ENCODE measurements at places on chromosomes 16 and 17.

GRCh38 chr17:67833946-67834631 lies 8.8 kb downstream of the BPTF start:
- no peak for DNase-seq

DNA sequence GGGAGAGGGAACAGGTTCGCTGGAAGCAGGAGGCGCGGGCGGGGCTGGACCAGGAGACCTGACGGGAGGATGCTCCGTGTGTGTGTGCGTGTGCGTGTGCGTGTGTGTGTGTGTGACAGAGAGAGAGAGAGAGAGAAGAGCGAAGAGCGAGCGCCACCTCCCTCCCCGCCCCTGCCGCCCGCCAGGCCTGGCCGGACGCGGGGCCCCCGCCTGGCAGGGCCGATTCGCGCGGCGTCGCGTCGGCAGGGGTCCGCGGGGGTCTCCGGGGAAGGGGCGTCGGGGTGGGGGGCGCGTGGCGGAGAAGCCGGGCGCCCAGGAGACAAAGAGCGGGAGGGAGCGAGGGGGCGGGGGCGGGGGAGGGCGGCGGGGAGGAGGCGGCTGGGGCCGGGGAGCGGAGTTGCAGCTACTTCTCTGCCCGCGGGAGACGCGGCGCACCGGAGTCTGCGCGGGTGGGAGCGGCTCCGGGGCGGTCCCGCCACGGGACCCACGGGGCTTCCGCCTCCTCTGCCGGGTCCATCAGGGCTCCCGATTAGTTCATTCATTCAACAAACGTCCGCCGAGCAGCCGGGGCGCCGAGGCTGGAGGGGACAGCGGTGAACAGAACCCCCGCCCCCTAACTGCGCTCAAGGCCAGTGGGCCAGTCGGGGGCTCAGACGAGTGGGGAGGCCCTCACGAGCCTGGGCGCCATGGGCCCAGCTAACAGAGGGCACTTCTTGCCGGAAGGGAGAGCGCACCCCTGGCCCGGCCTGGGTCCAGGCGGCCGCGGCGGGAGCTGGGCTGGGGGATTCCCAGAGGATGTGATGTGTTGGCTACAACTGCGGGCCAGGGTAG lies at the start of gene SAMD14:
TSS of gene SAMD14 (minus strand) at position 433 of the 831 bp plus-strand sequence. CDS start 5,201 bp downstream, outside the sequence.
- no peak for DNase-seq

- no peak for DNase-seq
Observed at GRCh38 chr16:67470359-67470758, 10.6 kb downstream of the ATP6V0D1 start.

DNA sequence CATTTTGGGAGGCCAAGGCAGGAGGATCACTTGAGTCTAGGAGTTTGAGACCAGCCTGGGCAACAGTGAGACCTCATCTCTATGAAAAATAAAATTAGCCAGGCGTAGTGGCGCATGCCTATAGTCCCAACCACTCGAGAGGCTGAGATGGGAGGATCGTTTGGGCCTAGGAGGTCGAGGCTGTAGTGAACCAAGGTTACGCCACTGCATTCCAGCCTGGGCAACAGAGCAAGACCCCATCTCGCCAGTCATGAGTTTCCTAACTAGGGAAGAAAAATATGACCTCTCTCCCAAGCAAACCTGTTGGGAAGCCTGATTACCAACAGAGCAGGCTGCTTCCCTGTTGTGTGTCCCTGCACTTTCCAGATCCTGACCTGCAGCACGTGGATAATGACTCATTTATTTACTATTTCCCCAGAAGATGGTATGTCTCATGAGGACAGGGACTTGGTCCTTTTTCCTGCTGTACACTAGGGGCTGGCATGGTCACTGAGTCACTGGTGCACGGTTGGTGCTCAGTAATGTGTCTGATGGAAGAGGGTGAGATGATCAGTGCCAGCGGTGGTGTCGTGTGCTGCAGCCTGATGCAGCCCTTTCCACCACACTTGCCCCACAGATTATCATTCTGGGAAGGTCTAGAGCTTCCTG lies 30.8 kb downstream of the NMT1 start:
- DNase-seq: no peak

DNA sequence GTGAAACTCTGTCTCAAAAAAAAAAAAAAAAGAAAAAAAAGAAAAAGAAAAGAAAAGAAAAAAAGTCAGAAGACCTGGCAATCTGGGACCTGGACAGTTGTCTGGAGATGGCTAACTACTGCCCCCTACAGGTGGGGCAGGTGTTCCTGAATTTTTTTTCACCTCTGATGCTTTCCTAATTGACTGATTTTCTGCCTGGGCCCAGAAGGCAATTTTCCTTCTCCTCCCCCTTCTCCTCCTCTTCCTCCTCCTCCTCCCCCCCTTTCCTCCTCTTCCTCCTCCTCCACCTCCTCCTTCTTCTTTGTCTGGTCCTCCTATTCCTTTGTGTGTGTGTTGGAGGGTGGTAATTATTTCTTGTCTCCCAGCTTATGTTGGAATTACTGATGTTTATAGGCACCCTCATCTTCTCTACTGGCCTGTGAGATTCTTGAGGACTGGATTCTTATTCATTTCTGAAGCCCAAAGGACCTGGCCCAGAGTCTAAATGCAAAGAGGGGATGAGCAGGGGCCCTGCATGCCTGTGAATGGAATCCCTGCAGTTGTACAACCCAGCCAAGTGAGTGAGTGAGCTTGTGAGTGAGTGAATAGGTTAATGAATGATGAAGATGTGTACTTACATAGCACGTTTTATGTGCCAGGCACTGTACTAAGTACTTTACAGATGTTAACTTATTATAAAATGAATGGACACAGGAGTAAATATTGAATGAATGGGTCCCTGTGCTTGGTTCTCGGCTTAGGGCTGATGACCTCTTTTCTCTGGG lies 26.9 kb downstream of the IRX5 start:
- no peak for DNase-seq

- DNase-seq: no peak
Observed at GRCh38 chr17:18253187-18253884, 5.2 kb downstream of the FLII start.

DNA sequence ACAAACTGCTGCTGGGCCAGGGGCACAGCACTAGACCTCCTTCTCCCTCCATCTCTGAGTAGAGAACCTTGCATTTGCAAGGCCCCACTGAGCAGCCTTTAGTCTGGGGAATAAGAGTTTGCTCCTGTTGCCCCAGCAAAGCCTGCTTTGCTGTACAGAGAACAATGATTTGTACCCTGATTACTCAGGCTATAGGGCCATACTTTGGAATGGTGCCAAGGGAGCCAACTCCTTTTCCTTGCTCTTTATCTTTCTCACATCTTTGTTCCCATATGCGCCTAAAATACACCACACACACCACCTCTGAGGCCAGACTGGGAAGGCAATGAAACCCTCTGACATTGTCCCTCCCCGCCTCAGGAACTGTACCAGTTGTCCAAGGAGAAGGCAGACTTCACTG lies 21.2 kb downstream of the LIG3 start:
- no peak for DNase-seq

DNA sequence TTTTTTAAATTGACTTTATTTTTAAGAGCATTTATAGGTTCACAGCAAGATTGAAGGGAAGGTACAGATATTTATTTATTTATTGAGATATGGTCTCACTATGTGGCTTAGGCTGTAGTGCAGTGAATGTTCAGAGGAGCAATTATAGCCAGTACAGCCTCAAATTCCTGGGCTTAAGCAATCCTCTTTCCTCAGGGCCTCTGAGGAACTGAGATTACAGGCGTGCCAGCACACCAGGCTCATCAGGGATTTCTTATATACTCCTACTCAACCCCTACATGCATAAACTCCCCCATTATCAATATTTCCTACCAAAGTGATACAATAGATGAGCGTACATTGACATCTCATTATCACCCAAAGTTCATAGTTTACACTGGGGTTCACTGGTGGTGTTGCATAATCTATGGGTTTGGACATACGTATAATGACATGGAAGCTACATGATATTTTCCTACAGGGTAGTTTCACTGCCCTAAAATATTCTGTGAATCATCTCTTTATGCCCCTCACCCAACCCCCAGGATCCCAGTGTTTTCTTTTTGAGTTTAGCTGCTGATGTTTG lies 33.5 kb downstream of the HS3ST3B1 start:
- no peak for DNase-seq

GRCh38 chr16:53166099-53166498 lies 111.3 kb downstream of the CHD9 start:
- DNase-seq: no peak

GRCh38 chr17:81885454-81885853 lies 5.9 kb downstream of the ALYREF start:
- DNase-seq: no peak

GRCh38 chr17:31548709-31549108 lies 157.2 kb downstream of the RAB11FIP4 start:
- DNase-seq: no peak

Measured in HS-5 (cell line).